Left ventricle myocardium superior (tissue), 1 donor: ENCODE measurements at places on chromosomes 3 and 15. TPM values are rescaled to one million over a fixed set of nuclear protein-coding genes. Genes with fewer than 3 reads are reported as not detected.

VIPR1 gene
- 2.2 TPM for total RNA-seq

SLC38A3 gene
- 10.4 TPM for total RNA-seq

KBTBD13 gene
- total RNA-seq = 10.6 TPM

PP2D1 gene
- not detected for total RNA-seq

DNA sequence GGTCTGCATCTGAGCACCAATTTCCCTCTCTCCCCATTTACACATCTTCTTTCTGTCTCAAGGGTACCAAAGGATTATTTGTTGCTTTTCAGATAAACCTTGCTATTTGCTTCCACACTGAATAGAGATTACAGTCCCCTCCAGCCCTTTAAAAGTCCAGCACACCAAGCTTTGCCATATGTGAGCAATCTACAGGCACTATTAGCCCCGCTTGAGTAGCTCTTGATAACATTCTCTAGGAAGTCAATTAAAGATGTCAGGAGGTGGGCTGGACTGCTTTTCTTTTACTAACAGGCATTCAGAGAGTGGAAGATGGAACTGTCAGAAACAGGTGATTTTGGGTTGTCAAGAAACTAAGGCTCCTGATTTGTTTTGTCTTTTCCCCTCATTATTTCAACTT is 417.0 kb downstream of the ROBO2 start:
- no peak for DNase-seq

DNA sequence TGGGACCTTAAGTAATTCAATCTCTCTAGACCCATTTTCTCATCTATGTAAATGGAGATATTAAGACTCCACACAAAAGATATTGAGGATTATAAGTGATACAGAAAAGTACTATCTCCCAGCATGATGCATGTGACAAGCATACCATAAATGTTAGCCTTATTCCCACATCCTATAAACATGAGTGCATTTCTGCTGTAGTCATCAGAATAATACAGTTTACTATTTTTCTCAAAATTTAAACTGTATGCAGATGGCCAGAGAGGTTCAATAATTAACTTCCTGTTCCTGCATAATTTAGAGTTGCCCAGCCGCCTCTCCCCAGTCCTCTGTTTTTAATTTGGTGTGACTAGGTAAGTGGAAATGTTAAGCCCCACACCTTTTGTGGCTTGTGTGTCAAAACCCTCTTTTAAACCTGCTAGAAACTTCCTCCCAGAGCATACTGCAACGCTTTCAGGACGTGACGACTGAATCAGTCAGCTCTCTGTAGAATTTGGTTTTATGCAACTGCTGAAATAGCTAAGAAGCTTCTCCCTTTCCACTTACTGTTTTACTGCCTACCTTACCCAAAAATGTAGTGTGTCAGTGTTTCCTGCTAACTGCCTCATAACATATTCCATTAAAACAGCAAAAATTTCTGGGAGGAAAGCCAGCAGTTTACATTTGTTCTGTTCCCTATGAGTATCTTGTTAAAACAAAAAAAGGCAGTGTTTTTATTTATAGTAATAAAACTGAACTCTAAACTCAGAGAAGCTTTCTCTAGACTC is 1037.9 kb downstream of the EPHA3 start:
- no peak for DNase-seq

- no peak for DNase-seq
Measured at GRCh38 chr15:62624547-62625378, 417.8 kb upstream of the TPM1 start.

GRCh38 chr15:78766041-78766440 is 45.2 kb downstream of the ADAMTS7 start:
- DNase-seq = peak; percentile 24

DNA sequence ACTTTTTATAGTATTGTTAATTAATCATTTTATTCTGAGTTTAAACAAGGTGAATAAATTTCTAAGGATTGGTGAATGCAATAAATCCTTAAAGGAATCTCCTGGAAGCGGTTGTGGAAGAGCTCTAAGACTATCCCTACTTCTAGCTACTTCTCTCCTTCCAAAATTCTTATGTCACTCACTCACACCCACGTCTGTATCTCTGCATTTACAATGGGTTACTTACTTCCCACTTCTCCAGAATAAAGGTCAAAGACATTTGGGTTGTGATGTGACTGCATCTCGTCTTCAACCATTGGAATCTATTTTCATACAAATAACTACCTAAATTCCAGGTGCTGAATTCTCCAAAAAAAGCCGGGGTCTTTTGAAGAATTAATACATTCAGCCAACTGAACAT is 234.2 kb upstream of the MDFIC2 start:
- no peak for DNase-seq

DNA sequence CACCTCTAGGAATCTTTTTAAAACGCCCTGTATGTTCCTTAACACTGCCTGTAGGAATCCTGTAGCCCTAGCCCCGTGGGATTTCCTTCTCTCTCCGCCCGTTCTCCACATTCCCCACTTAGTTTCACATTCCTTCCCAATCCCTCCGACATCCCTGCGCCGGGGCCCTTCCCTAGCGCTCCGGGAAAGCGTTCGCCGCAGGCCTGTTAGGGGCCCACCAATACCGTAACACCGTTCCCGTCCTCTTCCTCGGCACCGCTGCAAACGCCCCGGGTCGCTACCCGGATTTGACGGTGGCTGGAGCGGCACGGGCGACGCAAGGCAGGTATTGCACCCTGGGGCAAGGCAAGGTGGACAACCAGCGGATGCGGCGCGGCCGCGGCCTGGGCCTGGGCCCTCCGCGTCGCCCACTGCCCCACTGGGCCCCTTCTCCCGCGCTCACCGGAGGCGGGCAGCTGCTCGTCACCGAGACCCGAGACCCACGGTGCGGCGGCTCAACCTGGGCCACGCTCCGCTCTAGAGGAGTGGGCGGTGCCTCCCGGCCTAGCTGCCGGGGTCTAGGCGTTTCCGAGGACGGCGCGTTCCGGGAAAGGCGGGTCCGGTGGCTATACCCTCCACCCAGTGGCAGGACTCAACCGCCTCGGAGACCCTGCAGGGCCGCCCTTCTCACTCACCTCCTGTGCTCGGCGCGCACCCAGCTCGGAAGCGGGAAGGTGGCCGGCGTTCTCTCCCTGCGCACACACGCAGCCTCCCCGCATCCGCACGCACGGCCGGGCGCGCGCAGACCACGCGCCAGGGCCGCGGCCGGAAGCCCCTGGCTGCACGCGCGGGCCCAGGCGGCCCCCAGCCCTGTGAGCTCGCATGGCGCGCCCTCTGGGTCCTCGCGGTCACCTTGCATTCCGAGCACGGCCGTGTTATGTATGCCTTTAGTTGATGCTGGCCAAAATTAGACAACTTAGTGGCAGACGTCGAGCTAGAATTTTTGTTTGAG is at the start of gene B3GALNT1:
Gene B3GALNT1 (minus strand): TSS at position 789 of the 991 bp plus-strand sequence. CDS start 18,595 bp downstream, outside the sequence.
- DNase-seq = peak; percentile 78

DNA sequence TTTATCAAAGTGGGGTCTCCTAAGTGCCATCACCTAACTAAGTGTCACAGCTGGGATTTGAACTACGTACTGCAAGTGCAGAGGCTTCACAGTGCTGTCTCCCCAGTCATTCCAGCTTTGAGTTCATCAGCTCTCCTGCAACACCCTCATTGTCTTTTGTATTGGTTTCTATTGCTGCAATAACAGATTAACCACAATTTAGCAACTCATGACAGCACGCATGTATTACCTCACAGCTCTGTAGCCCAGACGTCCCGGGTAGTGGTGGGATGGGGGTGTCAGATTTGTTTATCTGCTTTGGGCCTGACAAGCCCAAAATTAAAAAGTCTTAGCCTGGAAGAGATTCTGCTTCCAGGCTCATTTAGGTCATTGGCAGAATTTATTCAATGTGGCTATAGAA is 220.5 kb upstream of the LRRN1 start:
- DNase-seq = no peak

DNA sequence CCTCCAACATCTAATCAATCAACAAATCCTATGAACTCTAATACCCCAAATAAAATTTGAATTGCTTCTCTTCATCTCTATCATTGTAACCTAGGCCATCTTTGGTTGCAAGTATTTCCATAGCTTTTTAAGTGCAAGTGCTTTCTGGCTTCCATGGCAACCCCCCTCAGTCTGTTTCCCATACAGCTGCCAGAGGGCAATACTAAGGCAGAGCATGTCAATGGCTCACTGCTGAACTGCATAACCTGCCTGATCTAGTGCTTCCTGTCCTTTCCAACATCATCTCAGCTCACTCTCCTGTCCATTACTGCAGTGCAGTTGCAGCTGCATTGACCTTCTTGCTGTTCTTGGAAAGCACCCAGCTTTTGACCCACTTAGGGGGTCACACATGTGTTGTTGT is 198.4 kb downstream of the WNT5A start:
- no peak for DNase-seq

GRCh38 chr15:31495281-31495680 is 168.6 kb downstream of the KLF13 start:
- no peak for DNase-seq

- DNase-seq = no peak
Measured at GRCh38 chr3:67699882-67700281, 45.5 kb upstream of the SUCLG2 start.

GRCh38 chr3:183592821-183593220 is 37.3 kb upstream of the KLHL6 start:
- no peak for DNase-seq

DNA sequence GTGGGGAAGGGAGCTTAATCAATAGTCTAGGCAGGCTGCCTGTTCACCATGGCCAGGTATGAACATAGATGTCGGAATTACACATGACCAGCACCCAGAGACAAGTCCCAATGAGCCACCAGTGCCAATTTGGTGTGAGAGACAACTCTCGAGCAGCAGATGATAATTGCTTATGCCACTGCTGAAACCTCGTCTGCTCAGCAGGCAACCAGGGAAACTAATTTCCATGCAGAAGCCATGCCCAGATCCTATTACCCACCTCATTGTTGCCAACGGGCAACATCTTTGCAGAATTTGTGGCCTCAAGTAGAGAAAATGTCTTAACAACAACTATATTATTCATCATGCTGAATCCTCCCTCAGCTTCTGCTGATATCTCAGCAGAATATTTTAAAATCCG is 84.9 kb downstream of the CGGBP1 start:
- no peak for DNase-seq

GRCh38 chr15:87224404-87224803 is 1032.1 kb downstream of the NTRK3 start:
- DNase-seq = no peak

GRCh38 chr15:39828374-39828931 is 45.8 kb upstream of the FSIP1 start:
- DNase-seq = no peak

GRCh38 chr3:183577346-183577745 is 21.8 kb upstream of the KLHL6 start:
- DNase-seq = no peak

DNA sequence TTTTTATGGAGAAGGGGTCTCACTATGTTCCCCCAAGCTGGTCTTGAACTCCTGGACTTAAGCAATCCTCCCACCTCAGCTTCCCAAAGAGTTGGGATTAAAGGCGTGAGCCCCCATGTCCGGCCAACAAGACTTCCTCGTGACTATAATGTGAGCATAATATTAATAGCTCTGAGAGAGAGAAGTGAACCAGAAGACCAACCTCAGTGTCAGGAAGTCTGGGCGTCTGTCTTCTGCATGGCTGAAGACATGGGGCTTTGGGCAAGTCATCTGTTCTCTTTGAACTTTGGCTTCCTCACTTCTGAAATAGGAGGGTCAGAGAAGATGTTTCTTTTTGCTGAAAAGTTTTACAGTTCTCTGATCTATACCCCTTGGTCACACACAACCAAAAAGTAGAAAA is 92.1 kb downstream of the SLC49A4 start:
- DNase-seq = no peak
